RKO (cell line): ENCODE measurements at places on chromosomes 7 and 10.

- no peak for DNase-seq
Measured at GRCh38 chr7:41037691-41038090, 665.2 kb downstream of the INHBA start.

GRCh38 chr7:50866343-50867033 is 83.8 kb upstream of the GRB10 start:
- no peak for DNase-seq

DNA sequence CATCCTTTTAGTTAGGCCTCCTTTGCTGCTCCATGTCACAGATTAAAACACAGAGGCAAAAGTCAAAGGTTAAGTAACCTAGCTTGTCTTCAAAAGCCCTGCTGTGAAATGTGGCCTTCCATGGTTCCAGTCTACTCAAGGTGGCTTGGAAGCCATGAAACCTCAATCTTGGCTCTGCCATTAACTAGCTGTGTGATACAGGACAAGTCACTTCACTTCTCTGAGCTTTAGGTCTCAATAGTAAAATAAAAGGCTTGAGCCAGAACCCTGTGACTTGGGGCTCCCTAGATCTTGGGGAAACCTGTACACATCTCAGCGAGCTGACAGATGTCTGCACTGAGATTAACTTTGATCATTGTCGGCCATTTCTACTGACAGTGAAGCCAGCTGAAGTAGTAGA is 48.0 kb upstream of the KMT2E start:
- DNase-seq = no peak

DNA sequence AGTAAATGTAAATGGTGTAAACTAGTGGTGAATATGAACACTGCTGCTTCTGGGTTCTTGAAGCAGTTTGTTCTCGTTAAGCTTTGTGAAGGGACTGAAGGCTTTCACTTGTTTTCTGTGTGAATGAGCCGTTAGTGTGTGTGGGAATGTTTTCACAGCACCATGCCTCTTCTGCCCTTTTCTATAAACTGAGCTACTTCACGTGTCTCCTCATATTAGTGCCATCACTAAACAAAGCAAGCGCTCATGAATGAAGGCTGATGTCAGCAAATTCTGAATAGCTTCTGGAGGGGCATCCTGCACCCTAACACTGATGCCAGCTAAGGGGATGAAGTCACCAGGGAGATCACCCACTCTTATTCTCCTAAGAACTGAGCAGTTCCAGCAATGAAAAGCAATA is 205.6 kb upstream of the ETV1 start:
- DNase-seq = no peak

- DNase-seq = no peak
Measured at GRCh38 chr7:134995239-134996096, 9.2 kb downstream of the AGBL3 start.
